Dorsolateral prefrontal cortex (tissue), 122 donors: ENCODE measurements at places on chromosomes 4 and X. TPM values are rescaled to one million over a fixed set of nuclear protein-coding genes. Genes with fewer than 3 reads are reported as not detected.

- DNase-seq, result no peak
These were observed 1080.9 kb upstream of the IGFBP7 start for GRCh38 chr4:58191109-58191508.

DNA sequence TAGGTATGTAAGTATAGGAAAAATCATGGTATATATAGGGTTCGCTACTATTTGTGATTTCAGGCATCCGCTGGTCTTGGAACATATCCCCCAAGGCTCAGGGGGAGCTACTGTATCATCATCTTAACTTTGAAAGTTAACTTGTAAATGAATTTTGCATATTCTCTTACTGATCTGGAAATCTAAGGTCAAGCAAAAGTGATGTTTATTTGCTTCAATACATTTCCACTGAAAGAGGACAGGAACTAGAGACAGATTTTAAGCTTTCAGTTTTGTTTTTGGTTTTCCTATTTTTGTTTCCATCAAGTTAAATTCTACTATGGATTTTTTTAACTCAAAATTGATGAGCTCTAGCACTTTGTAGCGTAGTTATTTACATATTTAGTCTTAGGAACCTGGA, 56.2 kb downstream of the NAF1 start:
- no peak for DNase-seq

DNA sequence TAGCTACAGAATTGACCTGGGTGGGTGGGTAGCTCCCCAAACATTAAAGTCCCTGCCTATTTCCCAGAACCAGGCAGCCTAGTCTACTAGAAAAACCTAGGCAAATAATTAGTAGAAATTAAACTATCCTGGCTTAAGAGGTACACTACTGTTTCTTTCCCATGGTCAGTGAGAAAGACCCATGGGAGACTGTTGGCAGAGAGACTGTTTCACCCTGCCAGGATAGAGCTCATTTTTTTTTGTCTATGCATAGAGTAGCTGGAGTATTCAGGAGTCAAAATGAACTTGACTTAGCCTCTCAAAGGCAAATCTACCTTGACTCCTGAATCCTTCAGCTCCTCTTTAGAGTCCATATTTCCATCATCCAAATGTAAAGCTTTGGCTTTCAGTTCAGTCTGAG, 107.0 kb upstream of the AR start:
- DNase-seq, result no peak

- no peak for DNase-seq
These were observed 133.6 kb upstream of the VCX2 start for GRCh38 chrX:8304668-8305067.

NPY2R gene
- total RNA-seq, result 1.7 TPM

TMPRSS11B gene
- not detected for total RNA-seq
